ENCODE measurements at places on chromosomes 1 and 21.

DNA sequence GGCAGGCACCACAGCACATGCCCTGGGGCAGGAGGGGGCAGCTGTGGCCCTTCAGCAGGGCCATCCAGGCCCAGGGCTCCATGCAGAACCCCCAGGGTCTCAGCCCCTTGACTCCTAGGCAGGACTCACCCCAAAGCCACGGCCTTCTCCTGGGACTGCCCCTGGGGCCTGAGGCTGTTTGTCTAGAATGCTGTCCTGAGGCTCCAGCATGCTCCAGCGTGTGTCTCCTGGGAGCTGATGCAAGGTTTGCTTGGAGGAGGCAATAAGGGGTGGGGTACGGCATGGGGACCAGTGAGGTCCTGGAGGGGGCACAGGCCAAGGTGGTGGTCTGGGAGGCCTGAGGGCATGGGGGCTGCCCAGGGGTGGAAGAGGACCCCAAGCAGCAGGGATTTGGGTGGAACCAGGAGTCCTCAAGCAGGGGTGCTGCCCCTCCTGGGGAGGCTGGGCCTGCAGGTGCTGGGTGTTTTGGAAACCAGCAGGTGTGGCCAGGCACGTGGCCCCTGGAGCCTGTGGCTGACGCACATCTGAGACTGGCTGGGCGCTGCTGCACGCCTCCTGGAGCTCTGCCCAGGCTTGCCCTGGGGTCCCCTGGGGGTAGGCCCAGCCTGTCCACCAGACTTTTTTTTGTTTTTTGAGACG, 7.8 kb upstream of the CALML6 start:
- no peak for DNase-seq

DNA sequence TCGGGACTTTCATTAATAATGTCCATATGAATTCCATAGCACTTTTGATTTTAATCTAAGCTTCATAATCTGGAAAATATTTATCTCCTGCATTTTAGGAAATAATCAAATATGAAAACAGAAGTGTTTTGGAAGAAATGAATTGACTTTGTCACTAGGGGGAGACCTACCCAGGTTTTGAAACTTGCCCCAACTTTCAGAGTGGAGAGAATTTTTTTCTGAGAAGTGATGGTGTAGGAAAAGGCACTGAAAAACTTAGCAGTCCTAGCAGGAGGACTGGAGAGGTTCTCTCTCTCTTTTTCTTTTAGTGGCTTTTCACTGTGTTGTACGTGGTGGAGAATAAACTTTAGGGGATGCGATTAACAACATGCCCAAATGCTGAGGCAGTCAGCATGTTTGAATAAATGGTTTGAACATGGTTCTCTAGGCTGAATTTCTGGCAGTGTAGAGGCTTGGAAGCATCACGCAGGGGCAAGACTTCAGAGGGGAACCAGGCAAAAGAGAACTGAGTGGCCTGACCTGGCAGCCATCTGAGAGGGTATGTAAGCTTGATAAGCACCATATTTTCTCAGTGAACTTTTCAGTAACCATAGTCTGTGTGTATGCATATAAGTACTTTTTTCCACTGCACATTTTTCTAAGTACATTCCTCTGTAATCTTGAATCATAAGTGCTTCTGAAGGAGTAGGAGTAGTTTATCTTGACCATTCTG, 68.3 kb upstream of the NEK7 start:
- DNase-seq: peak; percentile 14

GRCh38 chr1:17973694-17974093, 133.9 kb upstream of the IGSF21 start:
- DNase-seq: no peak

DNA sequence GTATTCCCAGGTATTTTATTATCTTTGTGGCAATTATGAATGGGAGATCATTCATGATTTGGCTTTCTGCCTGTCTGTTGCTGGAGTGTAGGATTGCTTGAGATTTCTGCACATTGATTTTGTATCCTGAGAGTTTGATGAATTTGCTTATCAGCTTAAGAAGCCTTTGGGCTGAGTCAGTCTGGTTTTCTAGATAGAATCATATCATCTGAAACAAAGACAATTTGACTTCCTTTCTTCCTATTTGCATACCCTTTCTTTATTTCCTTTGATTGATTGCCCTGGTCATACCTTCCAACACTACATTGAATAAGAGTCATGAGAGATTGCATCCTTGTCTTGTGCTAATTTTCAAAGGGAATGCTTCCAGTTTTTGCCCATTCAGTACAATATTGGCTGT, 8.0 kb downstream of the OR2L3 start:
- DNase-seq: no peak

- DNase-seq: no peak
Measured at GRCh38 chr1:233962878-233963277, 58.4 kb downstream of the SLC35F3 start.

DNA sequence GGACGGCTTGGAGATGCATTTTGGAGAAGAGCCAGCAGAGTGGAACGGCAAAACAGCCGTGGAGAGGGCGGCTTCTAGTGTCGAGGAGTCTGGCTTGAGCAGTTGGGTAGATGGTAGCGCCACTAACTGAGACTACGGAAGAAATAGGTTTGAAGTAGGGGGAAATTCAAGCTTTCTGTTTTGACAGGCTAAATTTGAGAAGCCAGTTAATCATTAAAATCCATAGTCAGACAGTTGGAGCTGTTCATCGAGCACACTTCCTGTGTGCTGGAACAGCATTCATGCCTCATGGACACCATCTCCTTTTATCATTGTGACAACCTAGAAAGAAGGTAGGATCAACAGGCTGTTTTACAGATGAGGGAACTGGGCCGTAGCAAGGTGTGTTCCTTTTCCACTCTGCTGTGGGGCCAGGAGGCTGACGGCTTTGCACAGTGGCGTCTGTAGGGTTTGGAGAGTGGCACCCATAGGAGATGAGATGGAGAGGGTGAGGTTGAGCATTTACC, 3.4 kb upstream of the PKLR start:
- no peak for DNase-seq

- no peak for DNase-seq
Measured at GRCh38 chr1:55695151-55695550, 480.0 kb upstream of the USP24 start.

GRCh38 chr21:24785033-24785432, 822.2 kb downstream of the MRPL39 start:
- no peak for DNase-seq

- DNase-seq: no peak
Measured at GRCh38 chr21:41095983-41096382, 72.0 kb upstream of the BACE2 start.

- no peak for DNase-seq
Measured at GRCh38 chr1:33094971-33095604, 14.1 kb downstream of the AZIN2 start.

DNA sequence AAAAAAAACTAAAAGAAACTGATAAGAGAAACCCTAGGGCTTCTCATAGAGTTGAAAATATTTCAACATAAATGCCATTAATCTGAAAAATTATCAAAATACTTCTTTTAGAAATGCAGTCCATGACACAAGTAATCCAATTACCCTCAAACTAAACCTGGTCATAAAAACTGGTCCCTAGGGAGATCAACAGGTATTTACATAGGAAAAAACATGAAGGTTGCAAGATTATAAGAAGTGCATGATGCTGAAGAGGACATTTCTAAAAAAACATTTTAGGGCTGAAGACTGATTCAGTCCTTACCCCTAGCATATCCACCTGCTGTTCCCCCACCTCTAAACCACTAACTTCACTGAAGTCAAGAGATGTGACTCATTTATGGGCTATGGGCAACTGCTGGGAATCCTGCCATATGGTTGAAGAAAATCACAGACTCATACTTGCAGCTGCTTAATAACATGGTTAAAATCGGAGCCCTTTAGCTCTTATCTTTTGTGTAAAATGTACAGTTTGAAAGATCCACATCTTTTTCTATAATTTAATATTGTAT, 131.0 kb upstream of the RUNX1 start:
- no peak for DNase-seq

GRCh38 chr1:6596886-6597776, 5.5 kb downstream of the KLHL21 start:
- no peak for DNase-seq

GRCh38 chr1:232139444-232139843, 490.5 kb downstream of the SIPA1L2 start:
- DNase-seq: no peak

DNA sequence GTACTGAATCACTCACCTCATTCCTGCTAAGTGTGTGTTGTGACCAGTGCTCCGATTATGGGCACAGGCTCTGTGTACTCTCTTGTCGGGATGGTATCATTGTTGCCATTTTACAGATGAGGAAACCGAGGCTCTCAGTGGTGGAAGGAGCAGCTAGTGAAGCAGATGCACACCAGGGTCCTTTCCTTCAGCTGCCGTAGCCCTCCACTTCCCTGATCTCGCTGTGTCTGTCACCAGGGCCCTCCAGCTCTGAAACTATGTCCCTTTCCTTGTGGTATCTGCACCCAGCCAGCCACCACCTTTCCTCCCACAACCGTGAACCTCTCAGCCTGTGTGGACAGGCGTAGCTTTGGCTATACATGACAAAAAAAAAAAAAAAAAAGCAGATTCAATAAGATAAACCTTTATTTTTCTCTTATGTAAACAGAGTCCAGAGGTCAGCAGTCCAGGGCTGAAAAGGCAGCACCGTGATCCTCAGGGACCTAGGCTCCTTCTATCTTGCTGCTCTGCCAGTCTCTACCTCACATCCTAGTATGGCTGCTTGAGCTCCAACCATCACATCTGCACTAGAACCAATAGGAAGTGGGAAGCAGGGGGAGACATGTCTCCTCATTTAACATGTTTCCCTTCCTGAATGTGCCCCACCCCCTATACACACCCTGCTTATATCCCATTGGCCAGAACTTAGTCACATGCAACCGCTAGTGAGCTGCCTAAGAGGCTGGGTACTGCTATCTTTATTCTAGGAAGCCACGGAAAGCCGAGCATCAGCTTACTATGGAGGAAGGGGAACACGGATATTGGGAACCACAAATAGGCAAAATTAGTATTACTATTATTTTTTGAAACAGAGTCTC, 44.3 kb downstream of the TMEM51 start:
- no peak for DNase-seq

DNA sequence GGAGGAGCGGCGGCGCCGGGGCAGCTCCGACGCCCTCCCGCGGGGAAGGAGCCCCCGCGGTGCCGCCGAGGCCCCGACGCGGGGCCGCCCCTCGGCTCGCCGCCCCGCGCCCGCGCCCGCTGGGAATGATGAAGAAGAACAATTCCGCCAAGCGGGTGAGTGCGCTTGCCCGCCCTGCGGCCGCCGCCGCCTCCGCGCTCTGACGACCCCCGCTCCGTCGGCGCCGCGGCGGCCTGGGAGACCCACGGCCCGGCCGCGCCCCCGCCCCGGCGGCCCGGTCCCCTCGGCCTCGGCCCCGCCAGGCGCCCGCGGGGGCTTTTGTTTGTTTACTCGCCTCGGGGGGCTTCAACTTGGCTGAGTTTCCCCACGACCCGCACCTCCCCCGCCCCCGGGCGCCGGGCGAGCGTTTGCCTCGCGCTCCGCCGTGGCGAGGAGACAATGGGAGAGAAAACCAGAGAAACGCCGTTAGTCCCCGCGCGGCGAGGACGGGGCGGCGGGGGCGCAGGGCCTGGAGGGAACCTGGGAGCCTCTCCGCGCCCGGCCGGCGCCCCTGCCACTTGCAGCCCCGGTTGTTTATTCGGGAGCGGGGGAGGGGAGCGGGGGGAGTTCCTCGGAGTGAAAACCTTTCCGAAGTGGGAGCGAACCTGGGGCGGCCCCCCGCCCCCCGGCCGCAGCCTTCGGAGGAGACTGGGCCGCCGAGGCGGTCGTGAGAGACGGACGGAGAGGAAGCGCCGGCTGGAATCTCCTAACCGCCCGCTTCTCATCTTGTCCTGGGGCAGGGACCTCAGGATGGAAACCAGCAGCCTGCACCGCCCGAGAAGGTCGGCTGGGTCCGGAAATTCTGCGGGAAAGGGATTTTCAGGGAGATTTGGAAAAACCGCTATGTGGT, 661 bp downstream of the PLEKHO1 start:
- no peak for DNase-seq

- DNase-seq: no peak
Measured at GRCh38 chr1:209363112-209363511, 220.4 kb upstream of the CAMK1G start.

DNA sequence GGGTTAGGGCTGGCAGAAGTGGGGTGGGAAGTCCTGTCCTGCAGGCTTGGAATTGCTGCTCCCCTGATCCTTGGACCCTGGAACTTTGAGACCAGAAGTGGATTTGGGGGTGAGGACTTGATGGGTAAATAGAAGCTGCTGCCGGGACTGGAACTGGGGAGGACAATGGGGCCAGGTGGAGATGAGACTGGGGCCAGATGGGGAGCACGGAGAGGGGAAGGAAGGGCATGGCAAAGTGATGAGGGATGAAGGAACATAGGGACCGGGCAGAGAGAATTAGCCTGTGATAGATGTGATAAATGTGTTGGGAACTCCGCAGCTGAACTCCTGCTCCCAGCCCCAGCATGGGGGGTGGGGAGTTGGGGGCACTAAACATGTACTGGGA, 637 bp downstream of the NHLH1 start:
- no peak for DNase-seq

DNA sequence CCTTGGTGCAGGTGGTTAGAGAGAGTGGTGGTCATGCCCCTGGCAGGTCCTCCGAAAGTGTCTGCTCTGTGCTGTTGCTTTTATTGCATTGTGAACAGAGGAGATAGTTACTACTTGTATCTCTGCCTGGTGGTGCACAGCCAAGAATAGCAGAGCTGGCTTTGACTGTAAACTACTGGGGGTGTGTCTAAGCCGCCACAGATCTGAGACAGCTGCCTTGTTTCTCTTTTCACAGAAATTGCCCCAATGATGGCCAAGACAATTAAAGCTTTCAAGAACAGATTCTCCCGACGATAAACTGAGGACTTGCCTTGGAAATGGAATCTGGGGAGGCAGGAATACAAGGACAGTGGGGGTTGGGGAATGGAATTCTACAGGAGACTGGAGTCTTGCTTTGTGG, 16.0 kb downstream of the ELOA start:
- DNase-seq: no peak
